Left cardiac atrium (tissue), 4 donors: ENCODE measurements at places on chromosomes 12 and 14. TPM values are rescaled to one million over a fixed set of nuclear protein-coding genes. Genes with fewer than 3 reads are reported as not detected.

DNA sequence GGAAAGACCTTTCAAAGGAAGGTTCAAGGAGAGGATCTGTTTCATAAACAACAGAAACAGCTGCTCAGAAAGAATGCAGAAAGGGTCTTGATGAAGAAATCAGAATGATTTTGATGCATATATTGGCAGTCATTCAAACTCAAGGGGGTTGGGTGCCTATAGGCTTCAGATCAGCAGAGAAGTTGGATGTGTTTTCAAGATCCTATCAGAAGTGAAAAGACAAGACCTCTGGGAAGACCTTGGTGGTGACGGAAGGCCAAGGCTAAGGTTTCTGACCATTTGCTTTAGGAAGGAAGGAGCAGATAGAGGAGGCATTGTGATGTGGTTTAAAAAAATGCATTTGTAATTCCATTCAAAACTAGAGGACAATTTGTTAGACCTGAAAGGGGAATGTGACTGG is 15.2 kb upstream of the PTPRB start:
- no peak for DNase-seq

GRCh38 chr12:132740652-132741051 is 21.0 kb downstream of the ANKLE2 start:
- DNase-seq: no peak

DNA sequence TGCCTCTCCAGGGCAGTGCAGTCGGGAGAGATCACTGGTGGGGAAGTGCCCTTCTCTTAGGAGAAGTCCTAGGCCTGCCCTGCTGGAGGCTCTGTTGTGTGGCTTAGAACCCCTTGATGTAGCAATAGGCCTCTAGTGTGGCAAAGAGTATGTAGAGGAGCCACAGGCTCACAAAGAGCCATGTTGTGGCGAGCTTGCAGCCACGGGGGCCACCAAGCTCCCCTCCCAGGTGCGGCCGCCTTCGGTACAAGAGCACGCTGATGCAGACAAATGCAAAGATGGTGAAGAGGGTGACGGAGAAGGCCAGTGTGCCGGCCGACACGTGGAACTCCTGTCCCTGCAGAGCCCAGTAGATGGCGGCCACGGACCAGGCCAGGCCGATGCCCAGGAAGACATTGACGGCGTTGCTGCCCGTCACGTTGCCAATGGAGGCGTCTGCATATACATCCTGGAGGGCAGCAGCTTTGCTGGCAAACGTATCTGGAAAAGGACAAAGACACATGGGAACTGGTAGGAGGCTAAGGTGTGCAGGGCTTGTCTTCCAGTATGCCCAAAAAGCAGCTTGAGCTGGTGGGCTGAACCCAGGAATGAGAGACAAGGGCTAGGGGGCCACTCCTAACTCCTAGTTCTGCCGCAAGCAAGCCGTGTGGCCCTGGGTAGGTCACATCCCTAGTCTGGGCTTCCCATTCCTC is 142.8 kb downstream of the SLC8A3 start:
- peak; percentile 73 for DNase-seq

DNA sequence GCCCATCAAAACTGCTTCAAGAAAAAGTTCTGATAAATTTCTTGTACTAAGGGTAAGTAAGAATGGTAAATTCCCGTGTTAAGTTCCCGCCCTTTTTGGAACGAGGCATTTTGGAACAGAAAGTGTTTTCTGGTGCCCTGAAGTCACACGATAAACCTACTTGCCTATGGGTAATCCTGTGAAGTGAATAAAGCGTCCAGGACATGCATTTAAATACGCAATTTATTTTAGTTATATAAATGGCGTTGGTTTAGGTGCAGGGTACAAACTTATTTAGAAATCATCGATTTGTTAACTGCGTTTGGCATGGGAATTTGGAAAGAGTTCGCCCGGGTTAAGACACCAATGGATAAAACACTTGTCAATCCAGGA is 715 bp upstream of the RAP1B start:
- no peak for DNase-seq

DNA sequence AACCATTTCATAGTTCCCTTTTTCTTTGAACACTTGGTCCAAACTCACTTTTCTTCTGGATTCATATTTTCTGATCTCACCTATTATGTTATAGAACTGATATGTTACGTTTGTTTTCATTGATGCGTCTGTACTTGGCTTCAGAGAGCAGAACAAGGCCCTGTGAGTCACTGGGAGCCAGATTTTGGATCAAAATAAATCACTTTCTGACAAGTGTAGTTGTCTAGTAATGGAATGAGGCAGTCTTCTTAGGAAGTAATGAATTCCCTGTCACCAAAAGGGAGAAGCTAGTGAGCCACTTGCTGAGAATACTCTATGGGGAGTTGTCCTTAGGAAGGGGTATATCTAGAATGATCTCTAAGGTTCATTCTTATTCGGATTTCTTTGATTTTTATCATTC is 10.2 kb downstream of the BICD1 start:
- no peak for DNase-seq

DNA sequence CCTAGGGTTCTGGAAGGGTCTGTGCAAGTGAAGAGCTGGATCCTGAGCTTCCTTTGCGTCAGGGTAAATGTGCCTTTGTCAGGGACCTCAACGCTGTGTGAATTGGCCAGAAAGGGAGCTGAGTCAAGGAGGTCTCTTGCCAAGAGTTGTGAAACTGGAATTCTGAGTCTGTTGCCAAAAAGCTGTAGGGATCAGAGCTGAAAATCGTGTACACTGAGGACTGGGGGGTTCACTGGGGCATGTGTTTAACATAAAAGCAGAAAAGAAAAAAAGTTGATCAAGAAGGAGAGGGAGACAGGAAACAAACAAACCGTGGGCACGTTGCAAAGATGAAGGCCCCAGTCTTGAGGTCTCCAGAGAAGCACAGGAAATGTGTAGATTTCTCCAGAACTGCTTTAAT is 1081.5 kb downstream of the VRK1 start:
- DNase-seq: peak; percentile 28

- no peak for DNase-seq
Observed at GRCh38 chr12:72241552-72241951, 30.6 kb upstream of the TRHDE start.

EIF2B2 gene
- 30.3 TPM for total RNA-seq

TEX22 gene
- 0.77 TPM for total RNA-seq

PROX2 gene
- total RNA-seq: not detected

MYF6 gene
- total RNA-seq: not detected

GPR68 gene
- 1.8 TPM for total RNA-seq

DDN gene
- 0.84 TPM for total RNA-seq

FUT8 gene
- 14.8 TPM for total RNA-seq
